H7 (cell line): ENCODE measurements at places on chromosomes 3 and 15. TPM values are rescaled to one million over a fixed set of nuclear protein-coding genes. Genes with fewer than 3 reads are reported as not detected.

ATP2C1 gene
- 32.4 and 39.4 TPM in 2 replicates for total RNA-seq

DNA sequence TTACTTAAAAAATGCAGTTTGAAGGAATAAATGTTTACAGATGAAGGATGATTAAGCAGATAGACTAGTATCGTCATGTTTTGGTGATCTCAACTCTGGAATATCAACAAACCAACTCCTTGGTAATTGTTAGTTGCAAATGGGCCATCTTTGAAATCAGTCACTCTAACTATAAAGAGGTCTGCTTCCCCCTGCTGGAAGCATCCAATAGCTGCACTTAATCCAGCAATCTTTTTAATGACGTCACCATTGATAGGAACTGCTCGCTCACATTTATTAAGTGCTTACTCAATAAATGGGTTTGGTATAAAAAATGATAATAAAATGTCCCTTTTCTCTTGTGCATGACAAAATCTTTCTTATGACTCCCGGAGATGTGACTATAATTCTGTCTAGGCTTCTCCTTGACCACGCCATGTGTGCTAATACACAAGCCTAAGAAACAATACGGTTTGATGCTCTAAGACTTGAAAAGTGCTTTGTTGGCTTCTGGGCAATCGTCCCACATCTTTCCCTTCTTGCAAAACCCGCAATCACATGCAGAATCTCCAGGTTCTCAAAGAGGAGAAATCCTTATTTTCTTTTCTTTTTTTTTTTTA, 227.6 kb upstream of the POU1F1 start:
- peak; percentile 47 for DNase-seq

- peak; percentile 87 for DNase-seq
Measured at GRCh38 chr3:43691120-43691995, 620 bp downstream of the ABHD5 start.

GRCh38 chr3:3189102-3189727, 9.7 kb upstream of the CRBN start:
- no peak for DNase-seq

DNA sequence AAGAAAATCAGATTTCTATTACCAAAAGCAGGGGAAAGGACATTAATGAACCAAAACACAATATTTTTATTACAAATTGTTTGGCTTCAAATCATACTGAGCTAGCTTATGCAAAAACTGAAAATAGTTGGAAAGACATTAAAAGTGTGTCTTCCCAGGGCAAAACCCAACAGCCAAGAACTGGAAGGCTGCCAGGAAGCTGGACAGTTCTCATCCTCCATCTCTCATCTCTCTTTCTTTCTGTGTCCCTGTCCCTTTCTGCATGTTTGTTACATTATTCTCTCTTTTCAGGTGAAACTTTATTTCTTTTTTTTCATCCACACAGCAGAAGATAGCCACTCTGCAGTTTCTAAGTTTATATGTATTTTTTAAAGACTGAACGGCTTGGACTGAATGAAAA, 41.1 kb upstream of the SNTN start:
- no peak for DNase-seq

DNA sequence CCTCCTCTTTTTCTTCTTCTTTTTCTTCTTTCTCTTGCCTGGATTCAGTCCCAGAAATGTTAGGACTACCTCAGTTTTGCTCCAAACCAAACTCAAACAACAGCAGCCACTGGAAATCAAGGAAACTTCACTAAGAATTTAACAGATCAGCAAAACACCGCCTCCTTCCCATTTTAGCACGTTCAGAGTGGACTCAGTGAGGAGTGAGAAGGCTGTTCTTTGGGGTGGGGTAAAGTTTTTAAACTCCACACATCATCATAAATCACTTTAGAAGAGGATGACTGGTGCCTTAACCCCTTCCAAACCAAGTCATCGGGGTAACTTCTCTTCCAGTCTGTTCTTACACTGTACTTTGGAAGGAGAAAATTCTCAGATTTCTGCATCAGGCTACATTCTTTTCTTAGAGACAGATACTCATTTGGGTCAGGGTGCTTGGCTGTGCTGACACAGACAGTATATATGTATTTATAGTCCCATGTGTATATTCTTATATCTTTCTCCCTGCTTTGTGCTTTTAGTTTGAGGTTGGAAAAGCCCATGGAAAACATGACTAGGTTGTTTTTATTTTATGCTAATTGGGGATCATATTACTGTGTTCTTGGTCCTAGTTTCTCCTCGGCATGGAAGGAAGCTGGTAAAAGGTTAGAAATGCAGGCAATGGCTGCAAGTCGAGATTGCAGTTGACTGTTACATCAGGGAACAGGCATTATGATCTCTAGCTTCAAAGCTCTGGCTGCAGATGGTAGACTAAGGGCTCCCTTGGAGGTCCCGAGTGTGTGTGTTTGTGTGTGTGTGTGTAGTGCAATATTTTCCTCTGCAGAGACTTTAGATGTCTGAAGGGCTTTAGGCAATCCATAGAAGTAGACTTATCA, at the start of gene CCDC80:
CCDC80 (minus strand) TSS at position 214 of the 872 bp plus-strand sequence. CDS start 1,238 bp downstream, outside the sequence.
- no peak for DNase-seq

DNA sequence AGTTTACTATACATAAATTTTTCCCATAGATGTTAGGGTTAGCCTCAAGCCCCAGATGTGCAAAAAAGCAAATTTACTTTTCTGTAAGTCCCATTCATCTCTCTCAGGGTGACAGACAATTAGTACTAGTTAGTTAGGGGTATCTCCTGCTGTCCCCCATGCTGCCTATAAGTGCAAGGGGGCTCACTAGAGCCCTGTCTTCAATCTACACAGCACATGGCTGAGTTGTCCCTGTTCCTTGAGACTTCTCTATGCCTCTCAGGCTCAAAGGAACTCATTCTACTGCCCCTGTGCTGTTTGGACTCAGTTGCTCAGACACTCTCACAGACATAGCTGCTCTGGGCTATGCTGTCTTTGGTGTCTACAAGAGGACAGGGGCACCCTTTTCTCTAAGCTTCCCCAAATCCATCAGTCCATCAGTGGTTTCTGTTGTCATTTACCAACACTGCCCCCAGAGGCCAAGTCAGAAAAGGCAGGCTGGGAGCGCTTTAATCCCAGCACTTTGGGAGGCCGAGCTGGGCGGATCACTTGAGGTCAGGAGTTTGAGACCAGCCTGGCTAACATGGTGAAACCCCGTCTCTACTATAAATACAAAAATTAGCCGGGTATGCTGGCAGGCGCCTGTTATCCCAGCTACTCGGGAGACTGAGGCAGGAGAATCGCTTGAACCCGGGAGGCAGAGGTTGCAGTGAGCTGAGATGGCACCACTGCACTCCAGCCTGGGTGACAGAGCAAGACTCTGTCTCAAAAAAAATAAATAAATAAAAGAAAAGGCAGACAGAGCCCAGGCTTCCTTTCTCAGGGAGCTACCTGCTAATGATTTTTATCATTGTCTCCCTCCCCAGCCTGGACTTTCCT, 31.4 kb upstream of the PRTG start:
- peak; percentile 70 for DNase-seq

DNA sequence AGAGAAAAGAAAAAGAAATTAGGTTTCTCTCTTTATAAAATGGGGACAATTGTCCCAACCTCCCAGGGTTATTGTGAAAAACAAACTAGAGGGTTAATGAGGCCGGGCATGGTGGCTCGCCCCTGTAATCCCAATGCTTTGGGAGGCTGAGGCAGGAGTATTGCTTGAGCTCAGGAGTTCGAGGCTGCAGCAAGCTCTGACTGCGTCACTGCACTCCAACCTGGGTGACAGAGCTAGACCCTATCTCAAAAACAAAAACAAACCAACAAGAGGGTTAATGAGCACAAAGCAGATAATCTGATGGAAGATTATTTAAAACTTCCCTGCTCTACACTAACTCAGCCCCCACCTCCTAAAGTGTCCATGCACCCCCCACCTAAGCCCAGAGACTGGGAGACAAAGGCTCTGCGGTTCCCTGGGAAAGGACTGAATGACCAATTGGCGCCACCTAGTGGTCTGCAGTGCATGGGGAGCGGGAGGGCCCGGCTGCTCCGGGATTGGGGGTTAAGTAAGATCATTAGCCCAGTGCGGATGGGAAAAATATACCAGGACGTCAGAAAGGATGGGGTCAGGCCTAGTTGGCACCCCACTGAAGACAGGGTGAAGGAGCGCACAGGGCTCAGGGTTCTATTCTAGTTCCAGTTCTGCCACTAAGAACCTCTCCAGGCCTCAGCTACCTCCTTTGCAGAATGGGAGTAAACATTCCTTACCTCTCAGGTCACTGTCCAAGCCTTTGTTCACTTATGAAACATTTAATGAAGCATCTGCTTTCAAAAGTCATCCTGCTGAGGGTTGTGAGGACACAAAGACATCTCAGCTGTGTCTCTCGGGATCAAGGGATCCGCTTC, 15.6 kb downstream of the PIF1 start:
- DNase-seq: peak; percentile 90

DNA sequence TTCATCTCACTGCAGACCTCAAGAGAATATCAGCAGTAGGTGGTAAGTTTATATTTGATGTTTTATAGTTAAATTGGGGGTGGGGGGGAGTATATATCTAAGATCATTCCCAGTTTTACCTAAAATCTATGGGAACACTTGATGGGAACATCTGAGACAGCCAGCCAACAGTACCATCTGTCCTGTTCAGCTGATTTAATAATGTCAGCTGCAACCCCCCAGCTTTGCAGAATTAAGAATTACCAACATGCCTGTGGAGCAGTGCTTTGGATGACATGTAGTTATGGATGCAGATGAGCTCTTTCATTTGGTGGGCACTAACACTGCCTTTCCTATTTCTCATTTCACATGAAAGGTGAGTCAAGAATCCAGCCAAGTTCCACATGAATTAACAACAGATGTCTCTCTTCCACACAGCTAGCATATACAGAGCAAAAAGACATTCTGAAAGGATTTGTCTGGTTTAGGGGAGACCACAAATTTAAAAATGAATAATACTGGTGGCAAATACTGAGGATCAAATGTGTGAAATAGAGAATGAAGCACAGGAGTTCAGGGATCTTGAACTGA, 76.2 kb downstream of the SETD5 start:
- DNase-seq: no peak

GRCh38 chr3:34238407-34238806, 440.0 kb downstream of the PDCD6IP start:
- DNase-seq: no peak

DNA sequence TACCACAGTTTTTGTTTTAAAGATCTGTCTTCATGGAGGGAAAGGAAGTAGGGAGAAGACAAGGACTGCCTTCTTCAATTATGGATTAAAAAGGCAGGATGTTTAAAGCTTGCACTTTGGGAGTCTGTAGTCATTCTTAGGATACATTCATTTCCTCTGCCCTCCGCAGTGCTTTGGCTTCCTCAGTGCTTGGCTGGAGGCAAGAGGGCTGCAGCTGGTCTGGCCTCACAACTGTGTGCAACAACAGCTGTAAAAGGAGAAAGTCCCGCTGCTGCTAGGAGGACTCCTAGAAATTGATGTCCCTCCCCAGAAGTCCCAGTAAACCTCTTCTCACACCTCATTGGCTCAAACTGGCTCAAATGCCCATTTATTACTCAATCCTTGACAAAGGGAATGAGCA, 54.4 kb upstream of the PPP2R3A start:
- DNase-seq: no peak

DNA sequence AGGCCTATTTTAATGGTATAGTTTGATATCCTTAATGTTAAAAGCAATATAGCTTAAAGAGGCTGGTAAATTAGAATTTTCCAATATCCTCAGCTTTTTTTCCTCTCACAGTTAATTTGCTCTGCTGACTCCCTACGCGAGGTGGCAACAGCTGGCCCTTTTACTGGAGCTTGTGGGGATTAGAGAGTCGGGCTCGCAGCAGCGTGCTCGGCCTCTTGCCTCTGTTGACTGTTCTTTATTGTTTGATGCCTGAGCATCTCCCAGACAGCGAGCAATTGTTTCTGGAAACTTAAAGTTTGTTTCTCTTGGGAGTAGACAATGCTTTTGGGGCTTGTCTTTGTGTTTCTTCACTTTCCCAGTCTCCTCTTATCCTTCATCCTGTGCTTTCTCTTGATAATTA, 80.8 kb downstream of the OPA1 start:
- peak; percentile 10 for DNase-seq
